Suppressor macrophage (primary cell): ENCODE measurements at places on chromosomes 13 and 19.

- DNase-seq: no peak
These were observed 22.0 kb downstream of the SLC15A1 start for GRCh38 chr13:98730441-98730840.

GRCh38 chr13:41465241-41465847 lies 8.0 kb downstream of the RGCC start:
- DNase-seq: peak; percentile 95

- DNase-seq: no peak
These were observed 399.2 kb downstream of the MYO16 start for GRCh38 chr13:109028624-109029023.

DNA sequence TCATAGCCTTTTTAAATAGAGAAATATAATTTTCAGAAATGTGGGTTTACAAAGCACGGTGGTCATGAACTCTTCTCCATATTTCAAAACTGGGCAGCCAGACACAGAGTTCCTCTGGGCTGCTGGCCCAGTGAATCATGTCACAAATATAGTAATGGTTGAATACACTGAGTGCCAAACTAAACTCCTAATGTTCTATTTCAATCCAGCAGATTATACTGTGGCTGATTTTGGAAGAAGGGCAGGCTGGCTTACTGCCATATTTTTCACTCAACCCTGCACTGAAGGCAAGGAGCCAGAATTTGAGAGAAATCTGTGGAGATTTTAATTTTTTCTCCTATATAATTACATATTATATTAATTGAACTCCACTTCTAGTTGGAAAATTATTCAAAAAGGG lies 17.0 kb upstream of the PRR20A start:
- no peak for DNase-seq

DNA sequence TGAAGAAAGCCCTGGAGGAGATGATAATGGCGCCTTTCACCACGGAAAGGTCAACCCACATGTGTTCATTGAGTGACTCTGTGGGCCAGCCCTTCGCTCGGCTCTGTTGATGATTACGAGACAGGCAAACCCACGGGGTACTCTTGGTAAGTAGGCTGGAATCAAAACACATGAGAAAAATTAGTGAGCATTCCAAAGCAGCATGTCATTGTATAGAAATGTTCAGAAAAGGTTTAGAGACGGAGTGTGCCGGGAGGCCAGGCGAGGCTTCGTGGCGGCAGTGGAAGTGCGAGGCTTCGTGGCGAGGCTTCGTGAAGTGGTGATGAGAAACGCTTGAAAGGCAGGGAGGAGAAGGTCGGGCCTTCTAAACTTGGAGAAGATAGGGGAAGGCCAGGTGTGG lies 144.3 kb downstream of the ZNF536 start:
- DNase-seq: no peak

GRCh38 chr13:29222458-29222857 lies 373.0 kb downstream of the SLC7A1 start:
- DNase-seq: no peak

- DNase-seq: peak; percentile 92
These were observed 4.6 kb upstream of the PLAUR start for GRCh38 chr19:43674596-43674995.

DNA sequence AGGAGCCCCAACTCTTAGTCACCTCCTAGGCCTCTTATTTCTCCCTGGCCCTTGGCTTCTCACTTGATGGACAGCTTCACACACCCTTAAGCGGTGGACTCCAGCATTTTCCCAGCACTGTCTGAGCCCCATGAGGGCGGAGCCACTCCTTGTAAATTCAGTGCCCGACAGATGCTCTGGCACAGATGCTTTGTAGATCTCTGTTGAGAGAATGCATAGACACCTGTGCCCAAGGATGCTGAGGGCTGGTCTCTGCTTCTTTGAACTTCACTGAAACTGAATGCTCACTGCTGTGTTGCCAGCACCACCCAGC lies 3.3 kb downstream of the SYCN start:
- DNase-seq: no peak

GRCh38 chr19:42268142-42268703 lies 829 bp upstream of the CIC start:
- peak; percentile 100 for DNase-seq

- DNase-seq: peak; percentile 21
These were observed 100.2 kb upstream of the SIAH3 start for GRCh38 chr13:45951724-45952123.

DNA sequence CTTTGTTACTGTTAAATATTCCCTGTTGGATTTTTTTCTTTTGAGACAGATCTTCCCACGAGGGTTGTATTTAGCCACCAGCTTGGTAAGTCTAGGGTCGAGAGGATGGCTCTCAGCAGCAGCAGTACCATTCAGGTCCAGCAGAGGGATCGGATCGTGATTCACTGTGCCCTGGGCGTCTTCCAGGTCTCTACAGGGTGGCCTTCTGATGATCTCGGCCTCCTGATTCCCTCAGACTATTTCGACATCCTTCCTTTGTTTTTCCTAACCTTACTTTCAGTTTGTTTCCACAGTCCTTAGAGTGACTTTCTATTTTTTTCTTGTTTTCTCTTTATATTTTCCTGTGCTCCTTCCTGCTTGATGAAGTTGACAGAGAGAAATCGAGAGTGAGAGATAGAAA lies 1436.9 kb downstream of the UQCRFS1 start:
- peak; percentile 36 for DNase-seq
